ENCODE measurements at places on chromosomes 4 and X.

- no peak for DNase-seq
- H3K27ac ChIP-seq: no peak overlapping the region
- H3K27me3 ChIP-seq: no peaks in the 10 kb centered on the region
- no peak overlapping the region for H3K4me3 ChIP-seq
- H3K4me1 ChIP-seq: no peaks in the 10 kb centered on the region
These were observed 230.4 kb downstream of the DTHD1 start for GRCh38 chr4:36511785-36512184.

GRCh38 chr4:166121897-166122296 is 248.9 kb downstream of the TLL1 start:
- no peaks in the 10 kb centered on the region for H3K27me3 ChIP-seq
- H3K36me3 ChIP-seq: no peaks in the 10 kb centered on the region
- no peak overlapping the region for H3K4me3 ChIP-seq
- H3K27ac ChIP-seq: no peak overlapping the region

DNA sequence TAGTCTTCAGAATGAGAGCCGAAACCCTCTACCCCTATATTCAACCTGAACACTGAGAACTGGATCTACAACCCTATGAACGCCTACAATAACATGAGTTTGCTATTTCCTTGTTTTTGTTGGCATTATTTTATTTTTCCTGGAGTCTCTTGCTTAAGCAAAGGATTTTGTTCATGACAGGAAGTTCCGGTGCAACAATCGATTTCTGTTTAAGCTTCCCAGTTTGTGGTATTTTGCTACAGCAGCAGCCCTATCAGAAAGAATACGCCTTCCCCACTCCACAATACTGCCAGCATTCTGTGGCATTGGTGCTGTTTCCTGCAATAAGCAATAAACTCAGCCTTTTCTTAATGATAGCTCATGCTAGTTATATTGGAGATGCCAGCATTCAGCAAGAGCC is 60.9 kb downstream of the NPY5R start:
- H3K4me1 ChIP-seq: no peaks in the 10 kb centered on the region
- no peak overlapping the region for H3K4me3 ChIP-seq
- no peaks in the 10 kb centered on the region for H3K27me3 ChIP-seq
- no peaks in the 10 kb centered on the region for H3K36me3 ChIP-seq
- no peak for DNase-seq

DNA sequence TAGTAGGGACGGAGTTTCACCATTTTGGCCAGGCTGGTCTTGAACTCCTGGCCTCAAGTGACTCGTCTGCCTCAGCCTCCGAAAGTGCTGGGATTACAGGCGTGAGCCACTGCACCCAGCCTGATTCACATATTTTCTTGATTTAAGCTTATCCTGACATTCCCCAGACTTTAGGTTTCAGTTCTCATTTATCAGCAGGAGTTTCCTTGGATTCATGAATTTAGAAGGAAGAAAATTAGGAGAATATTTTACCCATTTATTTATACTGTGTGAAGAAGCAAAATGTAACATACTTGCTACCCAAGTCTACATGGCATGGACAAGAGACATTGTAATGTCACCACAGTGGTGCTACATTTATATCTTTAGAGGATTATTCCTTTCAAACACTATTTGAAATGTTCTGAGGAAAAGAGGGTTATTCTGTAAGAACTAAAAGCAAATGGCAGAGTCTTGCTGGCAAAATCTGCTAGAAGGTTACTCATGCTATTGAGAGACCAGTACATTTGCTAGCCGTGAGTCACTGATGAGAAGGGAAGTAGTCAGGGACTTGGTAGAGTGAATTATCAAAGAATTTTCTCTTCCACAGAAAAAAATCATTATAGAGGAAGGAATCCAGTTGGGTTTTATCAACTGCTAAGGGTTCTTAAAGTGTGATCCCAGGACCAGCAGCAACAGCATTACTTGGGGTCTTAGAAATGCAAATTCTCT is 26.1 kb upstream of the CFAP299 start:
- H3K27ac ChIP-seq: no peak overlapping the region
- no peak for DNase-seq
- no peak overlapping the region for H3K4me3 ChIP-seq
- no peaks in the 10 kb centered on the region for H3K27me3 ChIP-seq

- no peaks in the 10 kb centered on the region for H3K36me3 ChIP-seq
- DNase-seq: no peak
- no peak overlapping the region for H3K27ac ChIP-seq
- H3K4me3 ChIP-seq: no peak overlapping the region
These were observed 196.7 kb downstream of the ZNF330 start for GRCh38 chr4:141417387-141417786.

GRCh38 chrX:147894366-147894963 is 17.3 kb upstream of the FMR1 start:
- no peak for DNase-seq
- no peaks in the 10 kb centered on the region for H3K4me1 ChIP-seq
- H3K4me3 ChIP-seq: no peak overlapping the region
- H3K27me3 ChIP-seq: no peaks in the 10 kb centered on the region

DNA sequence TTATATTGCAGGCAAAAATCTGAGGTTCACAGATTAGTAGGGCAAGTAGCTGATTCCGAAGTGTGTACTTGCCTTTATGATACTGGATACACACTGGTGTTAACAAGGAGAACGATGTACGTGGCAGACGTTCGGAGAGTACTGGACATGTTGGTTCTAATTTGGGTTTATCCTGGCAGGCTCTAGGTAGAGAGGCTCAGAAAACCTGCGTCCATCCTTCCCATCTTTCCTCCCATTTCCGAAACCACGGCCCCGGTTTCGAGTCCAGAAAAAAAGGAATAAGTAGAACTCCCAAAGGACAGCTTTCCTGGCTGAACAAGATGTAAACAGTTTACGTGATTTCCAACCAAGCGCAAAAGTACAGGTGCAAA is 351 bp upstream of the SLC30A9 start:
- H3K4me3 ChIP-seq: peak overlapping the region; percentile 80
- no peak overlapping the region for H3K27ac ChIP-seq
- H3K27me3 ChIP-seq: no peaks in the 10 kb centered on the region
- H3K4me1 ChIP-seq: peaks cover 6% of the 10 kb centered on the region
- H3K36me3 ChIP-seq: no peaks in the 10 kb centered on the region

- no peaks in the 10 kb centered on the region for H3K4me1 ChIP-seq
- no peak for DNase-seq
- no peak overlapping the region for H3K27ac ChIP-seq
- H3K36me3 ChIP-seq: no peaks in the 10 kb centered on the region
- H3K27me3 ChIP-seq: no peaks in the 10 kb centered on the region
These were observed 133.4 kb downstream of the UNC5C start for GRCh38 chr4:95415346-95415771.

- no peak overlapping the region for H3K27ac ChIP-seq
- H3K4me1 ChIP-seq: no peaks in the 10 kb centered on the region
- DNase-seq: no peak
- H3K4me3 ChIP-seq: no peak overlapping the region
These were observed 74.6 kb upstream of the SH3RF1 start for GRCh38 chr4:169345316-169345721.

- no peak for DNase-seq
- H3K4me3 ChIP-seq: no peak overlapping the region
- H3K27me3 ChIP-seq: no peaks in the 10 kb centered on the region
- no peaks in the 10 kb centered on the region for H3K4me1 ChIP-seq
- H3K27ac ChIP-seq: no peak overlapping the region
- no peaks in the 10 kb centered on the region for H3K36me3 ChIP-seq
These were observed 113.1 kb downstream of the CCSER1 start for GRCh38 chr4:90240333-90240732.

- H3K4me1 ChIP-seq: no peaks in the 10 kb centered on the region
- no peak overlapping the region for H3K4me3 ChIP-seq
- no peaks in the 10 kb centered on the region for H3K36me3 ChIP-seq
- H3K27ac ChIP-seq: no peak overlapping the region
- no peak for DNase-seq
These were observed 1640.9 kb upstream of the PCDH7 start for GRCh38 chr4:29079260-29079659.

GRCh38 chr4:74770226-74770910 is 24.0 kb downstream of the BTC start:
- H3K36me3 ChIP-seq: no peaks in the 10 kb centered on the region
- H3K27me3 ChIP-seq: no peaks in the 10 kb centered on the region
- no peak overlapping the region for H3K27ac ChIP-seq
- no peak for DNase-seq
- H3K4me3 ChIP-seq: no peak overlapping the region

GRCh38 chrX:30217465-30217864 is 2.1 kb downstream of the MAGEB2 start:
- DNase-seq: no peak
- no peaks in the 10 kb centered on the region for H3K27me3 ChIP-seq
- no peaks in the 10 kb centered on the region for H3K36me3 ChIP-seq
- no peak overlapping the region for H3K27ac ChIP-seq
- H3K4me3 ChIP-seq: no peak overlapping the region
- peaks cover 2% of the 10 kb centered on the region for H3K4me1 ChIP-seq

- no peak for DNase-seq
- no peak overlapping the region for H3K4me3 ChIP-seq
- H3K27me3 ChIP-seq: no peaks in the 10 kb centered on the region
- no peak overlapping the region for H3K27ac ChIP-seq
- no peaks in the 10 kb centered on the region for H3K4me1 ChIP-seq
- no peaks in the 10 kb centered on the region for H3K36me3 ChIP-seq
These were observed 68.1 kb upstream of the FTHL17 start for GRCh38 chrX:31139961-31140360.

DNA sequence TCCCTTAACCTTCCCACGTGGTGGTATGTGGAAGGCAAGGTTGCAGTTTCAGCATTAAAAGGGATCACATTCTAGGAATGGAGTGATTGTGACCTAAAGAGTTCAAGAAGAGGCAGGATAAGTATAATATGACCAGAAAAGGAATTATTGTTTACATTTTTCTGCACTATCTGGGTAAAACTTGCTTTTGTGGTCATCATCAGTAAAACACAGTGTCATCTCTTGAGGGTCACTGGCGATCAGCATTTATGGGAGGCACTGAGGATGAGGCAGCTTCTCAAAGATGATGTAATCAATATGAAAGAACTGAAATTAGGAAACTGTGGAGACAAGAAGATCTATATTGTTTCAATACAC is 88.7 kb downstream of the CFAP299 start:
- no peak overlapping the region for H3K27ac ChIP-seq
- no peak overlapping the region for H3K4me3 ChIP-seq
- no peak for DNase-seq
- no peaks in the 10 kb centered on the region for H3K27me3 ChIP-seq
- H3K36me3 ChIP-seq: no peaks in the 10 kb centered on the region

GRCh38 chr4:2071252-2071911 is 12.3 kb downstream of the NAT8L start:
- DNase-seq: no peak
- H3K36me3 ChIP-seq: no peaks in the 10 kb centered on the region
- H3K4me3 ChIP-seq: no peak overlapping the region
- H3K27me3 ChIP-seq: no peaks in the 10 kb centered on the region
- H3K4me1 ChIP-seq: peaks cover 11% of the 10 kb centered on the region
- no peak overlapping the region for H3K27ac ChIP-seq

DNA sequence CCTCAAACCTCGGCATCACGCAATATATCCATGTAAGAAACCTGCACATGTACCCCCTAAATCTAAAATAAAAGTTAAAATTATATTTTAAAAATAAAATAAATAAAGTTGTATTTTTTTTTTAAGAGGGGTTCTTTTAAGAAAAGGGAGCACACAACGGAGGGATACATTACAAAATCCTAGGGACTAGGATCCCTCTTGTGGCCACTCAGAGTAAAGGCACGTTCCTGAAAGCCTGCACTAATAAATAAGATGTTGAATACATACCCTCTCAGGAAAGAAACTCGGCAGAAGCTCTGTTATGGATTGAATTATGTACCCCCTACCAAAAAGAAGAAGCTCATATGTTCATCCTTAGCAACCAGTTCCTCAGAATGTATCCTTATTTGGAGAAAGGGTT is 50.9 kb upstream of the PRDX4 start:
- DNase-seq: no peak
- no peak overlapping the region for H3K4me3 ChIP-seq
- H3K27me3 ChIP-seq: no peaks in the 10 kb centered on the region
- H3K27ac ChIP-seq: no peak overlapping the region
- H3K4me1 ChIP-seq: no peaks in the 10 kb centered on the region
- H3K36me3 ChIP-seq: no peaks in the 10 kb centered on the region

- DNase-seq: no peak
- no peak overlapping the region for H3K4me3 ChIP-seq
These were observed 435.8 kb downstream of the SPRY1 start for GRCh38 chr4:123832173-123833026.

GRCh38 chr4:64340218-64341110 is 68.8 kb downstream of the TECRL start:
- H3K27ac ChIP-seq: no peak overlapping the region
- H3K27me3 ChIP-seq: no peaks in the 10 kb centered on the region
- H3K4me3 ChIP-seq: no peak overlapping the region
- no peaks in the 10 kb centered on the region for H3K36me3 ChIP-seq
- H3K4me1 ChIP-seq: no peaks in the 10 kb centered on the region
- no peak for DNase-seq

DNA sequence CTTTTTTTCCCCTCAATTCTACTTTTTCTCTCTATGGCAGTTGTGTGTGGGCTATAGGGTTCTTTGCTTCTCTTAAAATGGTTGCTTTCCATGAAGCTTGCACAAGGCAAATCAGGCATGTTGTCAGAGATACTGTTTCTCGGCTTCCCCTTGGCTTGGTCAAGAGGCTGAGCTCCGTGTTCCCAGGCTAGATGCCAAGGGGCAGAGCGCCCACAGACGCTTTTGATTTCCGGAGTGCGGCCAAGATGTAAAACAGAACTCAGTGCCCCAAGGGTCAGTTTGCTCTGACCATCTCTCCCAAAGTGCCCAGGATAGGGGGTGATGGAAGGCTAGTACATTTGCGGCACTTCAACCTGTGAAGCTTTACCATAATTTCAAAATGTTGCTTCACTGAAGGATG is 64.2 kb upstream of the DIPK2B start:
- no peaks in the 10 kb centered on the region for H3K4me1 ChIP-seq
- no peaks in the 10 kb centered on the region for H3K36me3 ChIP-seq
- no peak for DNase-seq
- H3K27me3 ChIP-seq: no peaks in the 10 kb centered on the region

DNA sequence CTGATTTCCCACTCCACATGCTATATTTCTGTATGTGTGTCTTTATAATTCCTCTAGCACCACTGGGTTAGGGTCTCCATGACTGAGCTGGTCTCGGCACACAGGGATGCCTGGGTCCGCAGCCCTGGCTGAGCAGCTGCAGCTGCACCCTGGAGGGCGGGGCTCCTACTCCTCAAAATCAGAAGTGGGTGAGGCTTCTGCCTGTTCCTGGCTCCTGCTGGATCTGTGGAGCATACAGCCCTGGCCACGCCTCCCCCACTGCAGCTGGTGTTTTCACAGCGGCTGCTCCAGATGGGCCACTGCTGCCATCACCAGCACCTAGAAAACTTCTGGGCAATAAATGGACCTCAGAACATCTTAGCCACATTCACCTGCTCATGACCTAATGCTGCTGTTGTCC is 30.9 kb downstream of the SPCS3 start:
- no peak for DNase-seq
- H3K27ac ChIP-seq: no peak overlapping the region
- no peaks in the 10 kb centered on the region for H3K36me3 ChIP-seq
- no peaks in the 10 kb centered on the region for H3K4me1 ChIP-seq

DNA sequence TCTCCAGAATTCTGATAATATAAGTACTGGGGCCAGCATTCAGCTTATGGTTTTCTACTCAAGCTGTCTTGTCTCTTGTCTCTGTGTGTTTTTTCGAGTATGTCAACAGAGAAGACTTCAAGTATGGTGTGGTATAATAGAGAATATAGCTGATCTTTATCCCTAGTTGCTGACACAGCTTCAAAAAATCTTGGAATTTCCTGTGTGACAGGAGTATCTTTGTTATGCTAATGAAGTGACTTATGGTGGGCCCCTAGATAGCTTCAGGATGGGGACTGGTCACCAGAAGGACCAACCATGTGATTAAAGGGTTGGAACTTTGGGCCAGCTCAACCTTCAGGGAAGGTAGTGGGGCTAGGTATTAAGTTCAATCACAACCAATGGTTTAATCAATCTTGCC is 2.9 kb downstream of the GPRASP3 start:
- DNase-seq: no peak
- H3K36me3 ChIP-seq: no peaks in the 10 kb centered on the region
- no peaks in the 10 kb centered on the region for H3K27me3 ChIP-seq
- no peak overlapping the region for H3K27ac ChIP-seq
